ENCODE measurements at places on chromosomes 4 and X. TPM values are rescaled to one million over a fixed set of nuclear protein-coding genes. Genes with fewer than 3 reads are reported as not detected.

NFXL1 gene
- 8.7 TPM for polyA plus RNA-seq

GRCh38 chr4:180578175-180578574, 1665.0 kb upstream of the TENM3 start:
- no peak for DNase-seq

GRCh38 chr4:36402008-36402758, 120.8 kb downstream of the DTHD1 start:
- no peak for DNase-seq

GRCh38 chr4:104919406-104919805, 227.3 kb upstream of the TET2 start:
- no peak for DNase-seq

GAGE13 gene
- polyA plus RNA-seq = not detected

DNA sequence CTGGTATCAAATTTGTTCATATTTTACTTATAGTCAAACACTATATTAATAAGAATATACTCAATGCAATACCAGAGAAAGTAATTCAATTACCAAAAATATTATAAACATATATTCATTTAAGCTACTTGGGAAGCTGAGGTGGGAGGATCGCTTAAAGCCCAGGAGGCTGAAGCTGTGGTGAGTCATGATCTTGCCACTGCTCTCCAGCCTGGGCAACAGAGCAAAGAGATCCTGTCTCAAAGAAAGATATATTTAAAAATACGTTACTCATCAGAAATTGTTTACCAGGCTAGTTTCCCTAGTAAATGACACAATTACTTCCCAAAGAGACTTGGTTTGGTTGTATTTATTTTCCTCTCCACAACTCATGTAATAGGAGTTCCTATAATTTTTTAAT, 433.6 kb downstream of the GASK1B start:
- no peak for DNase-seq

DNA sequence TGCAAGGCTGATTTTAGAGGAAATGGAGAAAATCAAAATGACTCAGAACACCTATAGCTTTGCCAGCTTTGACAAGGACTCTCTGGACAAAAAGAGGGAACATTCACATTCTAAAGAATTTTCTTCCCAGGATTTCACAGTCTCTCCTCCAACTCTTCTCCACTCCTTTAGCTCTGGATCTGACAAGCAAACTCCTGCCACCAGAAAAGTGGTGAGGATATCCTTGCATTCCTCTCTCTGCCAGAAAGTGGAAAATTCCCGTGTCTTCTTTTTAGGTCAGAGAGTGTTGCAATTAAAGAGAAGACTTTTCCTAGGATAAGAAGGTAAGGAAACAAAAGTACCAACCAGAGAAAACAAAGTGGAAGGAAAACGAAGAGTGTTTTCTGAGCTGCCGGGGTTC, 16.1 kb upstream of the PDGFRA start:
- no peak for DNase-seq

DNA sequence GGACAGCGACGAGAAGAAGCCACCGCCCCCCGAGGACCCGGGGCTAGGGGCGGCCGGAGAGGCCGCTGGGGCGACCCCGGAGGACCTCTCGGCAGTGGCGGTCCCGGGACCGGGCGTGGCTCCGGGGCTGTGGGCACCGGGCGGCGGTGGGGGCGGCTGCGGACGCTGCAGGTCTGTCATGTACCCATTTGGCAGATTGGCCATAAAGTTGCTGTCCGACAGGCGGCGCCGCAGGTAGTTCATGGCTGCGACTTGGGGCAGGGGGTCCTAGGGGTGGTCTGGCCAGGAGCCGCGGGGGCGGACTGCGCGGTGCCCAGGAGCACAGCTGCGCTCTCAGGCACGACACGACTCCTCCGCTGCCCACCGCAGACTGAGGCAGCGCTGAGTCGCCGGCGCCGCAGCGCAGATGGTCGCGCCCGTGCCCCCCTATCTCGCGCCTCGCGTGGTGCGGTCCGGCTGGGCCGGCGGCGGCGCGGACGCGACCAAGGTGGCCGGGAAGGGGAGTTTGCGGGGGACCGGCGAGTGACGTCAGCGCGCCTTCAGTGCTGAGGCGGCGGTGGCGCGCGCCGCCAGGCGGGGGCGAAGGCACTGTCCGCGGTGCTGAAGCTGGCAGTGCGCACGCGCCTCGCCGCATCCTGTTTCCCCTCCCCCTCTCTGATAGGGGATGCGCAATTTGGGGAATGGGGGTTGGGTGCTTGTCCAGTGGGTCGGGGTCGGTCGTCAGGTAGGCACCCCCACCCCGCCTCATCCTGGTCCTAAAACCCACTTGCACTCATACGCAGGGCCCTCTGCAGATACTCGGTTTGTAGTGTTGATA, at the start of gene SYN1:
TSS of gene SYN1 (minus strand) at position 372 of the 817 bp plus-strand sequence. CDS start at position 243, 129 bp downstream.
- peak; percentile 62 for DNase-seq

- DNase-seq = no peak
Observed at GRCh38 chr4:1204828-1205585, 32.6 kb upstream of the SPON2 start.

GRCh38 chrX:119488749-119489148, 20.5 kb downstream of the SLC25A5 start:
- peak; percentile 50 for DNase-seq

GLRA3 gene
- polyA plus RNA-seq = 0.05 TPM

- no peak for DNase-seq
Observed at GRCh38 chr4:74353858-74354257, 11.1 kb upstream of the EREG start.

- no peak for DNase-seq
Observed at GRCh38 chrX:14491689-14492088, 37.6 kb upstream of the GLRA2 start.
